K562 (cell line): ENCODE measurements at places on chromosomes 2 and 18.
A peak's percentile ranks its signal among the peaks of the same experiment; 100 is the strongest.

GRCh38 chr2:60505880-60506260, 47.6 kb downstream of the BCL11A start:
- no peak for DNase-seq

DNA sequence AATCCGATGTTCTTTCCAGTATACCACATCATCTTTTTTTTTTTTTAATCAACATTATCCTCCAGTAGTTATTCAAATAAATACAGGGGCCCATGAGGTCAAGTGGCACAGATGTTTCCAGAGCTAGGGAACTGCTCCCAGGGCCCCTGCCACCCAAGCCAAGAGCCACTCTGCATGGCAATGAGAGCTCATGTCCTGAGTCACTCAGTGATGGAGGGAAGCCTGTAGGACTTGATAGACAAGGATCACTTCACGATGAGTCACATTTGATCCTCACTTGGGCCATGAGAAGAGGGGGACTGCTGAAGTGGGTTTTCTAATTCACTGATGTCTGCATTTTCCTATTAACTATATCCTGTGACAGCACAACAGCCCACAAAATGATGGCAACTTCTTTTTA, 127.0 kb upstream of the PKDCC start:
- no peak for DNase-seq

- DNase-seq = peak; percentile 59
Observed at GRCh38 chr2:143686585-143687164, 557.5 kb downstream of the ARHGAP15 start.

GRCh38 chr2:218214116-218214515, 2.9 kb upstream of the ARPC2 start:
- DNase-seq = no peak

DNA sequence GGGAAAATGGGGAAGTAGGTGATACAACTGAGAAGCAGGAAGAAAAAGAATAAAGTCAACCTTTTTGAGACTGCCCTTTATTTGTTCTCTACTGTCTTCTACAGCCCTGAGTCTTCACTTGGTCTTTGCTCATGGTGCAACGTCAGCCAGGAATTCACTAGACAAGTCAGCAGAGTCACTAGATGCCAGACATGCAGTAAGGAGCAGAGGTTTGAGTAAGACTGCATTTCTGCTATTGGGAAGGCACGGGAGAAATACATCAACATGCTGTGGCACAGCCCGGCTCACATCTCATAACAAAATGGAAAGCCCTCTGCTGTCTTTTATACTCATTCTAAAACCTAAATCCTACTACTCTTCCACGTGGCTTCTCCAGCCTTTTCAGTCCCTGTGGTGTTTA, 67.1 kb downstream of the PRELID3A start:
- DNase-seq = no peak
